ENCODE measurements at places on chromosomes 5 and 9.

DNA sequence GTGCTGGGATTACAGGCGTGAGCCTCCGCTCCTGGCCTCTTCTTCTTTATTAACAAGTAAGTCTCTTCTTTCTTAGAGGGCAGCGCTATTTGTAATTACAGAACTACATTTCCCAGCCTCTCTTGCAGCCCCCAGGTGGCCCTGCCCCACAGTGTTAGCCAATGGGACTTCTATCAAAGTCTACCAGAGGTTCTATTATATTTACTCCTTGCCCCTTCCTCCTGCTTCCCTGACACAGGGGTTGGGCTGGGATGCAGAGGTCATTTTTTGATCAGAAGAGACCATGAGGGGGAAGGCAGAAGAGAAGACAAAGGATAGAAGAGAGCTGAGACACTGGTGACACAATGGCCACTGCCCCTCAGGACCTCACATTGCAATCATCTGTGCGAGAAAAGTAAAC, 224.2 kb downstream of the SYK start:
- DNase-seq, result no peak

- DNase-seq, result no peak
Measured at GRCh38 chr5:172299916-172300439, 16.4 kb upstream of the UBTD2 start.

DNA sequence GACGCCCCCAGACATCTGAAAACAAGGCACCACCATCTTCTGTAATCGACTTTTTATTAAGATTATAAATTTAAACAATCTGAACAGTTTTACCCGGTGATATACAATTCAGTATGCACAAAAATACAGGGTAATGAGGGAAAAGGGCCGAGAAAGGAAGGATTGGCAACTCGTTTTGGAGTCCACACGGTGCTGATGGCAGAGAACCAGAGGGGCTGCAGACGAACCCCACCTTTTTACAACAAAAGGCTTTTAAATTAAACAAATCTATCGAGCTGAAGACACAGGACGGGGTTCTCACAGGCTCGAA, 2.6 kb downstream of the IER5L start:
- no peak for DNase-seq

GRCh38 chr9:101421653-101422065, 13.9 kb downstream of the ALDOB start:
- DNase-seq, result no peak

- DNase-seq, result no peak
Measured at GRCh38 chr5:90351101-90351500, 58.5 kb downstream of the CETN3 start.

- DNase-seq, result no peak
Measured at GRCh38 chr5:14588758-14589543, 7.4 kb downstream of the OTULINL start.

- no peak for DNase-seq
Measured at GRCh38 chr5:61081741-61082140, 80.5 kb downstream of the SMIM15 start.

GRCh38 chr5:151130922-151131891, 26.4 kb downstream of the ANXA6 start:
- no peak for DNase-seq

- DNase-seq, result no peak
Measured at GRCh38 chr5:88718736-88719135, 164.2 kb downstream of the MEF2C start.

DNA sequence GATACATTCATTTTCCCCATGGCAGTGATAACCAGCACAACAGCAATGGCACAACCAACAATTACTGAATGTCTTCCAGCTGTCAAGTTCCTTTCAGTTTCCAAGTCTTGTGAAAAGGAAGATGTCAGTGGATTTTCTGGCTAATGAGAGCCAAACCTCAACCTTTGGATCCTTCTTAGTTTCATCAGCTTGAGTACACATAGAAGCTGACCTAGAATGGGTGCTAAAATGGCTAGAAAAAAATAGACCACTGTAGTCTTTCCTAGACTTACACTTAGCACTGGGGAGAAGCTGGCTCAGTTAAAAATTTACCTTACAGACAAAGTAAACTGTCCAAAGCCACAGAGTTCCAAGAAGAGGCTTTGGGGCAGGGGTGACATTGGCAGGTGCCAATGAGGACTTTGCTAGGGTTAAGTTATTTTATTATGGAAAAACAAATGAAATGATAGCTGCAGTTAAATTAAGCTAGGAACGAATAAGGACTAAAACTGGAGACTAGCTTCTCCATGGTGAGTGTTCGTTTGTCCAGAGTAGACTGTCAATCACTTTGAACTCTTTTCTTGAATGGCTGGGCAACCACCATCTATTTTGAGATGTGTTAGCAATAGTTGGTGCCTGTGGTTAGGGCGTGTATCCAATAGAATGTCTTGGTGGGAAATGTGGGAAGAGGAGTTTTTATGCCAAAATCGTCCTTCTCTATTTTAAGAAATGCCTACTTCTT, 25.9 kb upstream of the TXN start:
- no peak for DNase-seq

DNA sequence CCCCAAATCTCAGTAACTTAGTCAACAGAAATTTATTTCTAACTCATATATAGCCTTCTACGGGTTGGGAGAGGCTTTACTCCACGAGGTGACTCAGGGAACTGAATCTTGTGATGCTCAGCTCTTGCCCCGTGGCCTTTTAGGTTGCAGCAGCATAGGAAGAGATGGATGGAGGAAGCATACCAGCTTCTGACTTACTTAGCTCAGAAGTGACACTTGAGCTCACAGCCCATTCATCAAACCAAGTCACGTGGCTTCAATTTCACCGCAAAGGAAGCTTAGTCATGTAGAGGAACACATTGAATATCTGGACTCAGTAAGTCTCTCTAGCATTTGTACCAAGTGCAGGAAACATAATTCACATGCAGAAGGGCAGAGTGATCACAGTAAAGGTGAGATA, 124.1 kb upstream of the KCNN2 start:
- no peak for DNase-seq

DNA sequence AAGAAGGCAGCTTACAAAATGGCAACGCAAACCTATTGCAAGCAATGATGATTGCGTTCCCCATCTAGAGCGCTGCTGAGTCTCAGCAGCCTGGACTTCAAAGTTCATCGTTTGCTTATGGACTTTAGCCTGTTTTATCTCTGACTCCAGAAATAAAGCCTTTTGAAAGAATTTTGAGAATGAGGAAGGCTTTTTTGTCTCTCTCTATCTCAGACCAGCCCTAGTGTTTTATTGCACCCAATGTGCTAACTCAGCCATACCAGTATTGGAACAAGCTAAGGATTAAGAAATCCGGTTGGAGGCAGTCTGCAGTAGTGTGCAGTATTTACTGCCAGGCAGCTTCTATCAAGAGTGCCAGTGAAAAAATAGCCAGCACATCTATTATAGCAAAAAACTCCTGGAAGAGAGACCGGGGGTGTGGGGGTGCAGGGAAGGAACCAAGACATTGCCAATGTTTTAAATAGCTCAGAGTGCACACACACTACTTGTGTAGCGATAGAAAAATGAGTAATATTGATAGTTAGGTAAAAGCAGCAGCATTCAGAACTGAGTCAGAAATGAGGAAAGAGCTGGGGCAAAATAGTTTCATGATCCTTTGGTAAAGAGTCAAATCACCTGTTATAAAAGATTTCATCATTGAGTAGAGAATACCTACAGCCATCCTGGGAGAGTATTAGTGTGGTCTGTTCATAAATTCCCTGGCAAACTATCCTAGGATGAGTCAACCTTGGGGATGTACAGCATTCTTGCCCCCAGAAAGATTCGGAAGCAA, 219.0 kb downstream of the ZNF608 start:
- DNase-seq, result no peak

DNA sequence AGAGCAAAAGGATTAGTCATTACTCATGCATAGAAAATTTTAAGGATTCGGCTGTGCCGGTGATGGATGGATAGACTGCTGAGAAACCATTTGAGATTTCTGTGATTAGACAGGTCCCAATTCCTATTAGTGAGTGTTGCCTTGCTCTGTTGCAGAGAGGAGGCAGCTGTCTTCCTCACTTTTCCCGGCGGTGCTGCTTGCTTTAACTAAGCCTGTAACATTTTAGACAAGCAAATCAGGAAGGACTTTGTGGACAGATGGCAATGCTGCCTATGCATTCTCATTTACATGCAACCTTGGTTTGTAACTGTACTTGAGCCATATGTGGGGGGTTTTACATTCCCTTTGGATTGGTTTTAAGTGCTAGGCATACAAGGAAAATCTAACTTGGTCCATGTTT, 1176.3 kb downstream of the CDH18 start:
- no peak for DNase-seq

- DNase-seq, result no peak
Measured at GRCh38 chr9:94210616-94211603, 48.2 kb upstream of the ZNF169 start.

- no peak for DNase-seq
Measured at GRCh38 chr5:136364307-136364706, 1.0 kb downstream of the TRPC7 start.

DNA sequence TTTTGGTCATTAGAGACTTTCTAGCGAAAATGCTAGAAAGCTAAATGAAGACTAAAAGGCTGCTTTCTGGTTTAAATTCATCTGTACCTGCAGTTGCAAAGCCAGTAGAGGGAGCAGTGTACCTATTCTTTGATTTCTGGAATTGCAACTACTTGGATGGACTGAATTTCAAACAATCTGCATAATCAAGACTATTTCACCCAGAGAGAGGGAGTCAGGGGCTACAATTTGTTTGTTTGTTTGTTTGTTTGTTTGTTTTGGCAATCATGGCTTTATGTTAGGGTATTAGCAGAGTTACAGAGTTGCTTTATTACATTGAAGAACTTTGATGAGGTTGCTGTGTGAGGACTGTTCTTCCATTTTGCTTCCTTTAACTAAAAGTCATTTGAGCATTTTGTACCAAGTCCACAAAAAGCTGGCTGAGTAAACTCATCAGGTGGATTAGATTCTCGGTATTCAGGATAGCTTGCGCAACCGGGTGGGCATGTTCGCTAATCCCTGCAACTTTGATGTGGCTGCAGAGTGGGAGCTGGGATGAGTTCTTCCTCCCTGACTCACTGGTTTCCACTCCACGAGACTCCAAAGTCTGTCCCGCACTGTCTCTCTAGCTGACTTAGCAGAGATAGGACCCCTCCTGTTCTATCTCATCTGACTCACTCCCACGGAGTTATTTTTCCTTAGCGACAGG, 80.0 kb upstream of the TUT7 start:
- DNase-seq, result no peak

DNA sequence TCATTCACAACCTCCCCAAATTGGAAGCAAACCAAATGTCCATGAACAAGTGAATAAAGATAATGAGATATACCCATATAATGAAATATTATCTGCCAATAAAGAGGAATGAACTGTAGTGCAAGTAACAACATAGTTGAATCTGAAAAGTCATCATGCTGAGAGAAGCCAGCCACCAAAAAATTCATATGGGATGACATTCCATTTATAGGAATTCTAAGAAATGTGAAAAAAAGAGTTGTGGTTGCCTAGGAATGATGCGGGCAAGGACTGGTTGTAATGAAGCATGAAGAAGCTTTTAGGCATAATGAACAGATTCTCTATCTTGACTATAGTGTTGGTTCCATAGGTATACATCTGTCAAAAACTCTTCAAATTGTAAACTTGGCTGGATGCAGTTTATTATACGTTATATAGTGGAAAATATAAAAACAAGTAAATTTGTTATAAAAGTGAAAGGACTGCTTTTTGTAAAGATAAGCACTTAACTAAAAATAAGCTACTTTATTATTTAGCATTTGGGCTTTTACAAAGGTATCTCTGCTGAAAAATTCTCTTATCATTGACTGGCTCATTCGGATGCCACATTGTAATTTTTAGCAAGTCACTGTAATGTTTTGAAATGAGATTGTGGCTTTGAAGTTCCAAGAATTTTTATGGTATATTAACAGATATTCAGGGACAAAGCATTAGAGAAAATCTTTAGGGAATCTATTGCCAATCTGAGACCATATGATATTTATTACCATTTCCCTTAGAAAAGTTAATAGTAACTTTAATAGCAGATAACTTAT, 21.2 kb upstream of the TTC23L start:
- DNase-seq, result no peak

DNA sequence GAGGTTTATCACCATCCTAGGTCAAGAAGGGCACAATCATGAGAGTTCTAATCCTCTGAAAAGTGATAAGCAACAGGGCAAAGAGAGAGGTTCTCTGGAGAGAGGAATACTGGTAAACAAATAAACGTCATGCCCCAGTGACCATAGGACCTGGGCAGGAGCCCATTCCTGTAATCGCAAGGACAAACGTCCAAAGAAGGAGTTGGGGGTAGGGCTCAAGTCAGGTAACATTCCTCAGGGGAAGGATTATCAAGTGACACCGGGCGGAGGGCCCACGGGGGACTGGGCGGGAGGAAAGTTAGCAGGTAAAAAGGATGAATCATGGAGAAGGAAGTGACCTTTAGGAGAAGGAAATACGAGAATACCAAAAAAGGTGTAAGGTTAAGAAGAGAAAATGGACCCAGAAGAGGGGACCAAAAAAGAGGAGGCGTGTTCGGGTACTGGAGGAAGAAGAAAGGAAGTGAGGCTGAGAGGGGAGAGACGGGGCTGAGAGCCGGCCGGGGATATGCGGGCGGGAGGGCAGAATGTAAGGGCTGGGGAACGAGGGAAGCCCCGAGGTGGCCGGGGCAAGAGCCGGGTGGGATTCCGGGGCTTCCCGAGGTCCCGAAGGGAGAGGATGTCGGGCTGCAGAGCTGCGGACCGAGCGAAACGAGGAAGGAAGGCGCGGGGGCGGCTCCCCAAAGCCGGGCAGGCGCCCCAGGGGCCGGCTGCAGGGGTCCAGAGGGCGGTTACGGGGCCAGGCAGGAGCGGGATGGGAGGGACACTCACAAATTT, 583 bp downstream of the DIAPH1 start:
- peak; percentile 57 for DNase-seq

DNA sequence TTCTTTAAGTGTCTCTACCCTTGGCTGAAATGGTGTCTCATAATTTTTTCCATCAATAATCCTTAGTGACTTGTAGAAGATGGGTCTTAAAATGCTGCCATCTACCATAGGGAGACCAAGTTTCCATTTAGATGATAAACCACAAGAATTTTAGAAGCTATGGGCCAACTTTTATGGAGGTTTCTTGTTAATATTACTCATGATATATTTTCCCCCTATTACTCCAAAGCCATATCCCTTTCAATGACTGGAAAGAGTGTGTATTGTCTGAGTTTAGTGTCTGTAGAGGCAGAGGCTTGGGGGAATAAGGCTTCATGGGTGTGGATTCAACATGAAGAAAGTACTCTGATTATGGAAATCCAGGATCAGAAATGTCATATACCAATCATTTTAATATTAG, 507.3 kb upstream of the TNC start:
- no peak for DNase-seq

GRCh38 chr5:90529939-90530677, 724 bp upstream of the LYSMD3 start:
- peak; percentile 54 for DNase-seq

- DNase-seq, result no peak
Measured at GRCh38 chr5:134887593-134888159, 13.5 kb downstream of the TXNDC15 start.
